ENCODE measurements at places on chromosomes 5 and 9.

- H3K4me1 ChIP-seq: no peaks in the 10 kb centered on the region
- H3K27me3 ChIP-seq: peaks cover 15% of the 10 kb centered on the region
- no peaks in the 10 kb centered on the region for H3K36me3 ChIP-seq
- no peak overlapping the region for H3K4me3 ChIP-seq
These were observed 78.2 kb downstream of the C9orf50 start for GRCh38 chr9:129542741-129543140.

DNA sequence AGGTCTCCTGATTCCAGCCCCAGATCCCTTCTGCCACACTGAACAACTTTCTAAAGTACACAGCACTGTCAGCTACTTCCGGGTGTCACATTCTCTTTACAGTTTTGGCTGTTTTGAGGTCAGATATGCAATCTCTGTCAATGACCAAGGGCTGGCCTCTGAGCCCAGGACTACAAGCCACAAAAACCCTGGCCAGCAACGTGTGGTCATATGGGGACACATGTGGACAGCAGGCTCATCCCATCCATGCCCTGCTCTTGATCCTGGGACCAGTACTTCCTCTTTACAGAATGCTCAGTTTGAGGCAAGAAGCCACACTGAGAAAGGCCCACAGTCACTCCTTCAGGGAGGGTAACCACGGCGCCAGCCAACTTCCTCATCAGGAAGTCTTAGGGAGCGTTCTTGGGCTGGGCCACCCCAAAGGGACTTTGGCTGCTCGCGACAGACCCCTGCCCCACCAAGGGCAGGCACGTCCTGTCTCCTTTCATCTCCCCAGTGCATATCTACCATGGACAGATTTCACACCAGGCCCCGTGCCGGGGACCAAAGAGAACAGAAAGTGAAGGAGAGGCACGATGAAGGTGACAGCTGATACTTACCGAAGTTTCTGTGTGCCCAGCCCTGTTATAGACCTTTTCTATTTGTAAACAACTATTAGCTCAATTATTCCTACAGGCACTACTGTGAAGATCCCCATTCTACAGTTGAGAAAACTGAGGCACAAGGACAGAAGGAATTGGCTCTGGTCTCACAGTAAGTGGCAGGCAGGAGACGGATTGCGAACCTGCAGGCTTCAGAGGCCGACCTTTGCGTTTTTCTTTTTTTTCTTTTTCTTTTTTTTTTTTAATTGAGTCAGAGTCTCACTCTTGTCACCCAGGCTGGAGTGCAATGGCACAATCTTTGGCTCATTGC, 37.3 kb downstream of the STK10 start:
- H3K4me1 ChIP-seq: peaks cover 44% of the 10 kb centered on the region
- H3K36me3 ChIP-seq: peaks cover 28% of the 10 kb centered on the region
- H3K27ac ChIP-seq: peak overlapping the region; percentile 76
- peak overlapping the region; percentile 30 for H3K4me3 ChIP-seq
- no peaks in the 10 kb centered on the region for H3K27me3 ChIP-seq

DNA sequence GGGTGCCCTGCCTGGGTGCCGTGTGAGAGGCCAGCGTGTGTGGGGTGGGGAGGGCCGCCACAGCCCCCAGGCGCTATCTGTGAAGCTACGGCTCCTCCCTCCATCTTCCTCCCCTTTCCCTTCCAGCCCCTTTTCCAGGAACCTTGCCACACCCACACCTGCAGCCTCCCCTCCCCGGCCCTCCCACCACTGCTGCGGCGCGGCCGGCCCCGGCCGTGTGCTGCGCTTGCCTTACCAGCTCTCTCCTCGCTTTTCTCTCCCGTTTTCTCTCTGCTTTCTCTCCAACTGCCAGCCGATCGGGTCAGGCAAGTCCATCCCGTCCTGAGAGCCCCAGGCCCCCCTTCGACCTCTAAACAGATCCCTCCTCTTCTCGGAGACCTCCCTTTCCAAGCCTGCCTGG, 21.4 kb downstream of the GOLGA2 start:
- H3K36me3 ChIP-seq: peaks cover 11% of the 10 kb centered on the region
- no peak overlapping the region for H3K4me3 ChIP-seq
- H3K27ac ChIP-seq: no peak overlapping the region
- peaks cover 26% of the 10 kb centered on the region for H3K4me1 ChIP-seq

DNA sequence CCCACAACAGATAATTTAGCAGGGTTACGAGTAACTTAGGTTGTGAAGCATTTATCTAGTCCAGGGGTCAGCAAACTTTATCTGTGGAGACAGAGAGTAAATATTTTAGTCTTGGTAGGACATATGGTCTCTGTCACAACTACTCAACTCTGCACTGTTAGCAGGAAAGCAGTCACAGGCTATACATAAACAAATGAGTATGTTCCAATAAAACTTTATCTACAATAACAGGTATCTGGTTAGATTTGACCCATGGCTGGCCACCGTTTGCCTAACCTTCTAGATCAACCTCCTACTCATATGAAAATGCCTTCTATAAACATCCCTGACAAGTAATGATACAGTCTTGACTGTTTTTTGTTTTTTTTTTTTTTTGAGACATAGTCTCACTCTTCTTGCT, 13.0 kb upstream of the HK3 start:
- peaks cover 40% of the 10 kb centered on the region for H3K36me3 ChIP-seq
- H3K27me3 ChIP-seq: no peaks in the 10 kb centered on the region
- H3K4me3 ChIP-seq: no peak overlapping the region
- DNase-seq: no peak

GRCh38 chr9:92680166-92681119, 10.5 kb upstream of the IPPK start:
- no peaks in the 10 kb centered on the region for H3K27me3 ChIP-seq
- no peak overlapping the region for H3K4me3 ChIP-seq
- H3K36me3 ChIP-seq: no peaks in the 10 kb centered on the region
- no peak for DNase-seq

DNA sequence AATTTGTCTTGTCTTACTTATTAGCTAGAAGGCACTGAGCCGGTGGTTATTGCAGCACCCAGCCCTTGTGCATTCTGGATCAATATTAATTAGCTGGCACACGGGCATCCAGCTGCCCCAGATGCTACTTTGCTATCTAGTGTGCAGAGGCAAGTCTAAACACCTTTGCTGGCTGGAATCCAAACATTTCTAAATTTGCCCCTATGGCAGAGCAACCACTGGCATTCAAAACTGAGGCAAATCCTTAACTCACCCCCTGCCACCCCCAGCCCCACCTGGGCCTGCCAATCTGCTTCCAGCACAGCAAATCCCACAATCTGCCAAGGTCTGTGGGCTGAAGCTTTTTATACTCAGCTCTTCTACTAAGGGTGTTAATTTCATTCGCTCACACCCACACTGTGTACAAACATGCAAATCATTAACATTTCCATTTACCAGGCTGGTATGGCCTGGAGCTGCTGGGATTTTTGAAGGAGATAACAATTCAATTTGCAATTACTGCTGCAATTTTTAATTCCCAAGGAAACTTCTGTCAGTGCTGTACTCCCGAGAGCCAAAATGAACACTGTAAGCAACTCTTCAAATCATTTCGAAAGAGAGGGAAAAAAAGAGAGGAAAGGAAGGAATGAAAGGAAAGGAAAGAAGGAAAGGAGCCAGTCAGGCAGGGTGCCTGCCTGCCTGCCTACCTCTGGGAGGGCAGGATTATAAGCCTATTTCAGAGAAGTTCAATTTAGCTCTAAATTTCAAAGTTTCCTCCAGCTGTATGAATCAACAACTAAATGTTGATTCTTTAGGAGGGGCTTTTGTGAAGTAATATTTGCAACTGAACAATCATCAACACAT, 35.5 kb downstream of the RAPGEF1 start:
- H3K4me1 ChIP-seq: peaks cover 69% of the 10 kb centered on the region
- H3K27ac ChIP-seq: peak overlapping the region; percentile 6
- DNase-seq: no peak
- H3K36me3 ChIP-seq: peaks cover 11% of the 10 kb centered on the region

DNA sequence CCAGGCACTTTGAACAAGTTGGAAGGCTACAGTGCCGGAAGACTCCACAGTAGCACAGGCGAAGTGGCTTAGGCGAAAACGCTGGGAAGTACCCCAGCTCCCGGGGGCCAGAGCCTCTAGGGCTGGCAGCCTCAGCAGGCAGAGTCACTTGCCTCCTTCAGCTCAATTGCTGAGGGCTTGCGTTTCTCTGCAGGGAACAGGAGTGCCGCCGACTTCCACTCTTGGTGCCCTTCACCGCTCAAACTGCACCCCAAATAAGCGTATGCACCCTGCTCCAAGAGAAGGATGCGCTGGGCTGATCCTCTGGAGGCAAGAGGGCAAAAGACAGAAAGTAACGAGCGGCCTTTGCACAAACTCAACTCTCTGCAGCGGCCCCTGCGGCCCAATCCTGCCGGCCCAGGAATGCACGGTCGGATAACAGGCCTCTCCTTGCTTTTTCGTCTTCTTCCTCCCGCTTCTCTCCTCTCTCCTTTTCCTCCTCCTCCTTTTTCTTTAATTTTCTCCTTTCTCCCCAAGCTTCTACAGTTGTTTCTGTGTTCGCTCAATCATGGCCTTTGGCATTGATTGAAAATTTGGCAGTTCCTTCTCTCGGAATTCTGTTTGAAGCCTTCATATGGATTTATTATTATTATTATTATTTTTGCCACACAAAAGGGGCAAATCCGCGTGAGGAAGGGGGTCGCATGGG, 1.1 kb upstream of the S1PR3 start:
- H3K36me3 ChIP-seq: no peaks in the 10 kb centered on the region
- H3K4me1 ChIP-seq: no peaks in the 10 kb centered on the region
- no peak overlapping the region for H3K27ac ChIP-seq

DNA sequence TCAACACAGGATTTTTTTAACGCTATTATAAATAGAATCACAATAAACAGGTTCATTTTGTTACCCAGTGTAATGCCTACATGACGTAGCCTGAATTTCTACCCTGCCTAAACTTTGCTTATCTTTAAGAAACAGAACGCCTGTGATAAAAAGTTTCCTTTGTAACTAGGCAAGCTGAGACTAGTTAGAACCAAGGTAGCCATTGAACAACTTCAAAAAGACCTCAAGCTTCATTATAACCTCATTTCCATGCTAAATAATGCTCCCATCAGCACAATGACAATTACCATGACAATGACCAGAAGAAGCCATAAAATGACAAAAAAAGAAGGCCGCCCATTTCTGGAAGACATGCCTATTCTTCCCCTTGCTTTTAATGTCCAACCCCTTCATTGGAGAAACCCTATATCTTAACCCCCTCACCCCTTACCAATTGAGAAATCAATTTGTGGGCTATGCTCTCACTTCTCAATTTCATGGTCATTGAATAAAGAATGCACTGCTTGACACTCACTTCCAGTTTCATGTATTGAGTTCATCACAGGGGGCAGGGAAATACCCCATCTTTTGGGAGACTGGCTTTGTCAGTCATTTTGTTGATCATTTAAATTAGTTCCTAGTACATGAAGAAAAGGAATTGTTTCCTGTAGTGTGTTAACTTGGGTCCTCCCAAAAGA, 276.8 kb downstream of the MCTP1 start:
- no peak overlapping the region for H3K27ac ChIP-seq
- H3K36me3 ChIP-seq: peaks cover 3% of the 10 kb centered on the region
- no peak overlapping the region for H3K4me3 ChIP-seq
- no peak for DNase-seq

DNA sequence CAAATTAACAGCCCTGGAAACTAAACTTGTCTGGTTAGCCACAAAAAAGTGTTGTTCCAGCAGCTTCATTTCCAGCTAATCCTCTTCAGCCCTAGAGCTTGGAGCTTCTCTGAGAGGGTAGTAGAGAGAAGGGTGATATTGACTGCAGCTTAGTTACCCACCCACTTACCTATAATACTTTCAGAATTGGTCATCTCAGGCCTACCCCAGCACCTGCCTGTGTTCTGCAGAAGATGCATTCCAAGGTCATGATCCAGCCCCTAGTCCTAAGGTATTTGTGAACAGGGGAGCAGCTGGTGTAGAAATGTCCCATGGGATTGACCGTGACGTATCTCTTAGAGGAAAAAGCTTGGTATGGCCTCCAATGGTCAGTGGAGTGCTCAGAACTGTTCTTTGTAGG, 289.0 kb downstream of the NR3C1 start:
- peaks cover 11% of the 10 kb centered on the region for H3K4me1 ChIP-seq
- no peaks in the 10 kb centered on the region for H3K27me3 ChIP-seq
- no peaks in the 10 kb centered on the region for H3K36me3 ChIP-seq
- no peak for DNase-seq

DNA sequence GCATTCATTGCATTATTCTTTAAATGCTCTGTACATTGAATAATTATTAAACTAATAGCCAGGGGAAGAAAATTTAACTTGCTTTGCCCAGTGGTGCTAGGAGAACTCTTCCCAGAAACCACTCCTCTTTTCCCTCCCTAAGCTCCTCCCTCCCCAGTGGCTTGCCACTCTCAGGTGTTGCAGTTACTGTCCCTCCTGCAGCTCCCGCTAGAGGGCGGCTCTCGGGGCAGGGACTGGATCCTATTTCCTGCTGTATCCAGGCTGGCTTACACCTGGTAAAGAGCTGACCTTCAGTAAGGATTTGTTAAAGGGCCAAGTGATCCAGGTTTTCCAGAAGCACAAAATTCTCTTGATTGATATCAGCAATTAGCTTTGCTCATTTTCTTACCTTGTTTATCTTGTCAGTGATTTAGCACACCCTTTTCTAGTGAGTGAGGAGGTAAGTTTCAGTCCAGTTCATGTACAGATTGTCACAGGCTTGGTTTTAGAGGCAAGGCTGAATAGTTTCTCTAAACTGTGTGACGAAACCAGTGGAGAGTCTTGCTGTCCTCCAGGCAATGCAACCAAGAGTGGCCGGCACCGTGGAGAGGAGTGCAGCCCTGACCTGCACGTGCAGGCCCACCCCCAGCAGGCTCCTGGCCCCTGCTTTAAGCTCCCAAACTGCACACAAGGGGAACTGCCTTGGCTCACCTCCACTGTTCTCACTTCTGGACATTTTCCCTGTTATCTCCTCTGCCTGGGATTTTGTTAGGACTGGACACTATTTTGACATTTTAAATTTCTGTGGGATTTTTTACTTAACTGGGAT, 423.8 kb downstream of the SPOCK1 start:
- no peaks in the 10 kb centered on the region for H3K36me3 ChIP-seq
- H3K27me3 ChIP-seq: peaks cover 9% of the 10 kb centered on the region
- H3K27ac ChIP-seq: no peak overlapping the region
- DNase-seq: no peak
- no peak overlapping the region for H3K4me3 ChIP-seq

GRCh38 chr5:164578911-164579310, 1073.5 kb downstream of the MAT2B start:
- H3K27ac ChIP-seq: no peak overlapping the region
- no peaks in the 10 kb centered on the region for H3K36me3 ChIP-seq
- H3K4me3 ChIP-seq: no peak overlapping the region
- no peaks in the 10 kb centered on the region for H3K27me3 ChIP-seq
- DNase-seq: no peak

- H3K27ac ChIP-seq: no peak overlapping the region
- no peak overlapping the region for H3K4me3 ChIP-seq
- no peaks in the 10 kb centered on the region for H3K27me3 ChIP-seq
- no peaks in the 10 kb centered on the region for H3K36me3 ChIP-seq
These were observed 557.4 kb downstream of the BNC2 start for GRCh38 chr9:16312962-16313546.

- H3K4me1 ChIP-seq: no peaks in the 10 kb centered on the region
- H3K27me3 ChIP-seq: peaks cover 17% of the 10 kb centered on the region
- no peak overlapping the region for H3K27ac ChIP-seq
- H3K36me3 ChIP-seq: no peaks in the 10 kb centered on the region
- DNase-seq: no peak
These were observed 71.6 kb upstream of the XPA start for GRCh38 chr9:97768746-97769145.

All from memory B cell (primary cell).